ENCODE measurements at places on chromosomes 5 and 9.

- no peak for DNase-seq
Observed at GRCh38 chr5:68240202-68240601, 24.6 kb downstream of the PIK3R1 start.

DNA sequence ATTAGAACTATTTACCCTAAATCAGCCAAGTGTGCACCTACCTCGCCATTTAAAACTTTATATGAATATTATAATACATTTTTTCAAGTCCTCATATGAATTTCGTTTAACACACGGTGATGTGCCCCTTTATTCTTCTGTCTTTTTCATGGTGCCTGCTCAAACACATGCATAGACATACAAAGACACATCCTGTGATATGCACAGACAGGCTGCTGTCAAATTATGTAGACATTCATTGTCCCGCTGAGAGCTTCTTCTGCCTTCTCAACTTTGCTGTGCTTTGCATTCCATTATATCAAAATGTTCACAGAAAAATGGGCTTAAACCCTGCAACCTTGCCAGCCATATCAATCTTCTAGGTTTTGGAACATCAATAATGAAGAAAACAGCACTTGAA is 193.8 kb downstream of the NTRK2 start:
- no peak for DNase-seq

GRCh38 chr5:110362261-110362660 is 364.2 kb downstream of the TMEM232 start:
- DNase-seq: no peak

DNA sequence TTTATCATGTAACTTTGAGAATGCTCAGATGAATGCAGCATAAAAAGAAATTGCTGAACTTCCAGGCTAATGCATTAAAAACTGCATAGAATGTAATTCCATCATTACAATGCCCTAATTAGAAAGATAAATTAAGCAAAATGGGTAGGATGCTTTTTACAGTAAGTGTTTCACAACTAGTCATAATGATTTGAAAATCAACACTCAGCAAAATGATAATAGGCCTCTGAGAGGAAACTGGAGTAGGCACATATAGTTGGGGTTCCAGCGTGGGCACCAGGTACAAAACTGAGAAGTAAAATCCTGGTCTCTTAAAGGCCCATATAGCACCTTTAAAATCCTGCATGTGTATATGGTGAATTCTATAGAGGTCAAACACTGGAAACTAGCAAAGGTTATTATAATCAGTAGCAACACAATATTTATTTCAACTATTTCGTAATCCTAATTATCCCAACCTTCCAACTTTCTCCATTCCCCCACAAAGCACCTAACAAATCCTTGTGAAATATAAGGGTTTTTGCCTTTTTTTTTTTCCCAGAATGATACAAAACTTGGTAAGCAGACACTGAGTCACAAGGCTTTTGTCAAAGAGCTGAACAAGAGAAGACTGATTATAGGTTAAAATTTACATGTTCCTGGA is 108.0 kb upstream of the NR5A1 start:
- DNase-seq: no peak

DNA sequence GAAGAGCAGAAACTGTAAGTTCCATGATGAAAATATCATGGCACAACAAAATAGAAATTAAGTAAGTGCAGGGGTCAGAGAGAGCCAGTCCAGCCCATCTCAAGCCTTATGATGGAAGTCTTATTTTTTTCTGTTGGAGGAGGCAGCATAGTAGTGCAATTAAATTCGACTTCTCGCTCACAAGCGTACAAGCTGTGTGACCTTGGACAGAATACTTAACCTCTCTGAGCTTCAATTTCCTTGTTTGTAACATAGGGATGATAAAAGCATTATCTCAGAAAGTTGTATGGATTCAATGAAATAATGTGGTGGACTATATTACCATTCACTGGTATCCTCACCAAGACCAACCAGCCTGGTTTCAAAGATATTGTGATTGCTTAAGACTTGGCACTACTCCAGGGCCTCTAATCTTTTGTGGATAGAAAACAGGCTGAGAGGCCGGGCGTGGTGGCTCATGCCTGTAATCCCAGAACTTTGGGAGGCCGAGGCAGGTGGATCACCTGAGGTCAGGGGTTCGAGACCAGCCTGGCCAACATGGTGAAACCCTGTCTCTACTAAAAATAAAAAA is 26.8 kb upstream of the MVB12B start:
- DNase-seq: no peak

GRCh38 chr9:96137671-96138429 is 164.1 kb downstream of the HSD17B3 start:
- DNase-seq: peak; percentile 45

GRCh38 chr9:130638284-130639123 is 25.9 kb upstream of the PRDM12 start:
- no peak for DNase-seq

GRCh38 chr5:113124265-113124664 is 147.7 kb downstream of the DCP2 start:
- DNase-seq: no peak

DNA sequence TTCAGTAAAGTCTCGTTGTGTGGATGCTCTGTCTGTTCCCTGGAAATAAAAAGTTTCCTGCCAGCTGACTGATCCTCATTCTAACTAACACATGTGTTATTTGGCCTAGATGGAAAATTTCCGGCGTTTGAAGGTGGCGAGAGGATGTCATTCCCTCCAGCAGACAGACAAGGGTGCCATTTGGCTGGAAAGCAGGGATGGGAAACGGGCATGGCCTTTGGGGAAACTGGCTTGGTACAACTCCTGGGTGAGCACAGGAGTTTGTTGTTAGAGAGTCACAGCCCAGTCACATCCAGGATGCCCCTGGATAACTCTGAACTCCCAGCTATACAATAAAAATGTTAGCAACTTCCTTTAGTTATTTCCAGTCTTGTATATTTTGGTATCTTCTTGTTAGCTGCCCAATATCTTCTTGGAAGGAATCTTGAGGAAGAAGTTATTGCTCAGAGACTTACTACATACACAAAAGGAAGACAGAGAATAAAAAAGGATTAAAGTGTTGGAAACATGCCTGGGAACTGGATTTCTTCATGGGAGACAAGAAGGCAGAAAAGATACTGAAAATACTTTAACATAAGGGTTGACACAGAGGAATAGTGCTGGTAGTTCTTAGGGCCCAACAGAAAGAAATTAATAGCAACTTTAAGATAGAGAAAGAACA is 41.9 kb downstream of the TEK start:
- DNase-seq: peak; percentile 75

DNA sequence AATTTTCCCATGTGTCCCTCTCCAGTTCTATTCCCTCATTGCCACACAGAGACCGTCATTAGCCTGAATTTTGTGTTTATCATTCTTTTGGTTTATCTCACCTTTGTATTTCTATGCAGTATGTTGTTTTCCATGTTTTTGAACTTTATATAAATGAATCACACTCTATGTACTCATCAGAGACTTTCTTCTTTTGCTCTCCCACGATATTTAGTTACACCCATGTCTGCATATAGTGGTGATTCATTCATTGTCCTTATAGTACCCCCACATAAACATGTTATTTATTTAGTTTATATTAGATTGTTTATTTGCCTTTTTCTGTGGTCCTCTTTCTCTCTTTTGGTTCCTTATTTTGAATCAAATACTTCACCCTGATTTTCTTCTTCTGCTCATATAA is 199.7 kb downstream of the FSTL4 start:
- DNase-seq: no peak

GRCh38 chr9:121929893-121930875 is 162.9 kb downstream of the TTLL11 start:
- no peak for DNase-seq

DNA sequence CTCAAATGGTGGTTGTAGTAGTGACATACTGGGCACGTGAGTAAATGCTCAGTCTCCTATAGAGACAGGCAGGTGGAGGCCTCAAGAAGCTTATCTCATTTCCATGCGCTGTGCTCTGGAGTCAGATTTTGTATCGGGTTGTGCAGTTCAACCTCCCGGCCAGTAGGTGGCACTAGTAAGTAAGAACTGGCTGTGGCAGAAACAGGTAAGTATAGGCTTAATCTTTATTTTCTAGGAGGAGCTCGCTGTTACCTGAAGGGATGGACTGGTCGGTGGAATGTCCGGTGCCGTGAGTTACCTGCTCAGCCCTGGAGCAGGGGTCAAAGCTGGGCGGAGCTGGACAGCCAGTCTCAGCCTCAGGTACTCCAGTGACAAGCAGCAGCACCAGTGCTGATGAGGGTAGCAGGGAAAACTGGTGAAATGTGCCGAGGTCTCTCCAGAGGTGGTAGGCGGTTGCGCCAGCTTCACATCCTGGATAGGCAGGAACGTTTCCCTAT is 880.1 kb upstream of the SEMA6A start:
- DNase-seq: peak; percentile 11

DNA sequence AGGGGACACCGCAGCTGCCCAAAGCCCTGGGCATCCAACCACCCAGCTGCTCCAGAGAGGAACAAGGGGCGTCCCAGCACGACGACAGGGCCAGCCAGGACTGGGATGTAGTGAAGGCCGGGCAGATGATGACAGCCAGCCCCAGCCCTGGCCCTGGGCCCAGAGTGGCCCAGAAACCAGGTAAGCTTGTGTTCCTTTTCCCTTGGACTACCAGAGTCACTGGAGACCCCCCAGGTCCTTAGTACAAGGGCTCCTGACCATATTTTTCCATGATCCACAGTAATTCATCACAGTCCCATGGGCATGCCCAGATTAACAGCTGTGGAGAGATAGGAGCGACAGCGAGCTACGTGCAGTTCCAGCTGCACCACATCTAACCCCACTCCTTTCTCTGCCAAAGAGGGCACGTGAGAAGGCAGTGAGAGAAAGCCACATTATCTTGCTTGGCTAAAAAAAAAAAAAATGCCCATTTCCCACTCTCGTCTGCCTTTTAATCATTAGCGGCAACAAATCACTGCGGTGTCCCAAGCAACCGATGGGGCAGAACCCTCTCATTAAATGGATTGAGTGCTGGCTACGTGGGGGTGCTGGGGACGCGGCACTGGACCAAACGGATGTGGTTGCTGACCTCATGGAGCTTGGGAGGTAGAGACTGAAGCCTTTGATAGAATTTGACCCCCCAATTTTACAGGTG is 21.7 kb upstream of the SYNPO start:
- DNase-seq: no peak

DNA sequence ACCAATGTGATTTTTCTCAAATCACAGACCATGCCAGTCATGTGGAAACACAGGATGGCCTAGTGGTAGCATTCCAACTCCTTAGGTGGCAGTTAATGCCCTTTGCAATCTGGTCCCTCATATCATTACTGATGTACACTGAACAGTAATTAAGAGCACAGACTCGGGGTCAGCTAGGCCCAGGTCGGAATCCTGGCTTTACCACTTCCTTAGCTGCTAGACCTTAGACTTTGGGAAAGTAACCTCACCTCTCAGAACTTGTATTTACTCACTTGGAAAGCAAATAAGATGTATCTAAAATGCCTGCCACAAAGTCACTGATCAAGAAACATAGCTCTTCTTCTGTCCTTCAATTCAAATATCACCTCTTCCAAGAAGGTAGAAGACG is 112.8 kb downstream of the MAPKAP1 start:
- no peak for DNase-seq

GRCh38 chr9:77893706-77894105 is 137.9 kb downstream of the GNAQ start:
- no peak for DNase-seq

DNA sequence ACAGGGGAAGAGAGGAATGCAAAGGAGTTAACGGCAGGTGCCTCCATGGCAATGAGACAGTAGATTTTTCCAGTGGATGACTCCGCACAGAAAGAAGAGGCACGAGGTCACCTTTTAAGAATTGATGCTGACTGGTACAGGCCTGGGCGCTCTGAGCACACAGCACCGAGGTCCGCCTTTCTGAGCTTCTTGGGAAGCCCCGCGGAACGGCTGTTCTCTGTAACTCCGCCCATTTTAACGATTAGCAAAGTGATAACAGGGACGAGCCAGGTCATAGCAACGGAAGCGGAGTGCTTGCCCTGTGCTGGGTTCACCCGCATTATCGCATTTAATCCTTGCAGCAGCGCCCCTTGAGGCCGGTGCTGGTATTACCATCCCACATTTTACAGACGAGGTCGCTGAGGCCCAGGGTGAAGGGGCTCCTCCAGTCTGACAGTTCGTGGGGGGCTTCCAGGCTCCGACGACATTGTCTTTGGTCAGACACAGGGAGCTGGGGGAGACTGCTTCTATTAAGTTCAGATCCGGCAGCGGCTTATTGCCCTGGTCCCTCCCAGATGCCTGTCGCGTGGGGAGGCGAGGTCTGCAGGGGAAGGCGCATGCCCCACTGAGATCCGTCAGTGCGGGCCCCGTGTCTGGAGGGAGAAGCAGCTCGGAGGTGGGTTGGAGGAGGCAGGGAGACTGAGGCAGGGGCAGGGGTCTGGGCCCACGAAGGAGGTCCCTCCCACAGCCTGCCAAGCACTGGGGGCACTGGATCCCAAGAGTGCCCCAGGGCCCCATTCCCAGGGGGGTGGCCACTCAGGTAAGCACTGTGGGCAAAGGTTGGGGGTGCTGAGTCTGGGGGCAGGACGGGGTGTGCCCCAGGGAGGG is 22.3 kb upstream of the HMCN2 start:
- peak; percentile 46 for DNase-seq

DNA sequence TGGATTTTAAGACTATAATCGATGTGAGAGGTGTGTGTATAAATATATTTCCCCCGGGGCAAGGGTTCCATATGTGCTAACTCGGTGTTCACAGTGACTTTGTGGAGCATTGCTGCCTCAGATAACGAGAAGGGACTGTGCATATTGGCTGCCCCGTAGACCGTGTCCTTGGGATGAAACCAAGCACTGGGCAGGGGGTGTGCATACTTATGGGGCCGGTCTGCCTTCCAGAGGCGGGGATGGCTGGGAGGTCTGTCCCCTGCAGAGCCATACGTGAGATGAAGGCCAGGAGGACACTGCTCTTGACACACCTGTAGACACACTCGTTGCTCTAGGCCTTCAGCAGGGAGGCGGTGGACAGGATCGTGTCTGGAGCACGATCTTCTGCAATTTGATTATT is 56.0 kb upstream of the ZNF354A start:
- DNase-seq: no peak

DNA sequence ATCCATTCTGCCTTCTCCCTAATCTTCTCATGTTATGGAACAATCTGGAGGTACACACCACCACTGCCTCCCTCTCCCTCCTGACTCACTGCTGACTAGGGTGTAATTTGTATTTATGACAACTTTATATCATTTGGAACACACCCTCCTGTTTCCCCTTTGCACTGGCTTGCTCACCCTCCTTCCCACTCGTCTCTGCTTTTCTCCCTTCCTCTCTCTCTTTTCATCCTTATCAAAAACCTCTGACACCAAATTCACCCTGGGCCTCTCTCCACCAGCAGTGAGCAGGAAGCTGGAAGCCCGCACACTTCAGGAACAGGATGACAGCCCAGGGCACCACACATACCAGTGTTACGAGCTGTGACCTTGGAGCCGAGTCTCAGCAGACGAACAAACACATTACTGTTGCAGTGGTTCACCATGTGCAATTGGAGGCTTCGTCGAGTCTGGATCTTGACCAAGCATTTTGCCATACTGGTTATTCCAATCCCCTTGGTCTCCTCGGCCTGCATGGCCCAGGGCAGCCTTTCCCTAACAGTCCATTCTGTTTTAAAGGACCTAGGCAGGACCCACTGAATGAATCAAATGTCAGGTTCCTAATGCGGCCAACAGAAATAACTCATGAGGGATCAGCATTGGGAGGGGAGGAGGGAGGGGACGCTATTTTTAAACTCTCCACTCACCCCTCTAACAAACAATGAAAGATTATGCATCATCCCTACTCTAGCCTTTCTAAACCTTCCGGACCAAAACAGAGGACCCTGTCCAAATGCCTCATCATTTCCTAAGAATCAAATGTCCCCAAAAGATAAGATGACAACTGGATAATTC is 203.9 kb upstream of the RASEF start:
- peak; percentile 26 for DNase-seq
